ENCODE measurements at places on chromosomes 7 and 10. TPM values are rescaled to one million over a fixed set of nuclear protein-coding genes. Genes with fewer than 3 reads are reported as not detected.
A peak's percentile ranks its signal among the peaks of the same experiment; 100 is the strongest.

Gene MYPN
- total RNA-seq, result 118 TPM

Gene EVX1
- not detected for total RNA-seq

Gene TMEM225B
- total RNA-seq, result 0.51 TPM

DNA sequence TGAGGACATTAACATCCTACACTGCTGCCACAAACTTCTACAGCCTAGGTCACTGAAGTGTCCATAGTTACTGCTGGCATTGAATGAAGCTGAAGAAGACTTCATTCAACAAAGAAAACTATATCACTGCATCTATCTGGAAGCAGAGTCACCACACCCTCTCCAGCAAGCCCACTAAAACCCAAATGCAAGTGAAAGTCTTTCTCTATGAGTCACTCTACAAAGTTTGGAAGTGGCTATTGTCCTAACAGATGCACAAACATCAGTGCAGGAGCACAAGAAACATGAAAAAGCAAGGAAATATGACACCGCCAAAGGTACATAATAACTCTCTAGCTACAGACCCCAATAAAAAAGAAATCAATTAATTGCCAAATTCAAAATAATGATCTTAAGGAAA lies 43.5 kb upstream of the CAMK2B start:
- H3K36me3 ChIP-seq, result no peaks in the 10 kb centered on the region
- no peak overlapping the region for H3K4me3 ChIP-seq
- no peak for DNase-seq
- no peaks in the 10 kb centered on the region for H3K4me1 ChIP-seq
- no peak overlapping the region for H3K27ac ChIP-seq

GRCh38 chr7:110400411-110400810 lies 690.5 kb upstream of the LRRN3 start:
- H3K27me3 ChIP-seq, result no peaks in the 10 kb centered on the region
- H3K4me1 ChIP-seq, result no peaks in the 10 kb centered on the region
- H3K36me3 ChIP-seq, result no peaks in the 10 kb centered on the region
- no peak overlapping the region for H3K4me3 ChIP-seq

DNA sequence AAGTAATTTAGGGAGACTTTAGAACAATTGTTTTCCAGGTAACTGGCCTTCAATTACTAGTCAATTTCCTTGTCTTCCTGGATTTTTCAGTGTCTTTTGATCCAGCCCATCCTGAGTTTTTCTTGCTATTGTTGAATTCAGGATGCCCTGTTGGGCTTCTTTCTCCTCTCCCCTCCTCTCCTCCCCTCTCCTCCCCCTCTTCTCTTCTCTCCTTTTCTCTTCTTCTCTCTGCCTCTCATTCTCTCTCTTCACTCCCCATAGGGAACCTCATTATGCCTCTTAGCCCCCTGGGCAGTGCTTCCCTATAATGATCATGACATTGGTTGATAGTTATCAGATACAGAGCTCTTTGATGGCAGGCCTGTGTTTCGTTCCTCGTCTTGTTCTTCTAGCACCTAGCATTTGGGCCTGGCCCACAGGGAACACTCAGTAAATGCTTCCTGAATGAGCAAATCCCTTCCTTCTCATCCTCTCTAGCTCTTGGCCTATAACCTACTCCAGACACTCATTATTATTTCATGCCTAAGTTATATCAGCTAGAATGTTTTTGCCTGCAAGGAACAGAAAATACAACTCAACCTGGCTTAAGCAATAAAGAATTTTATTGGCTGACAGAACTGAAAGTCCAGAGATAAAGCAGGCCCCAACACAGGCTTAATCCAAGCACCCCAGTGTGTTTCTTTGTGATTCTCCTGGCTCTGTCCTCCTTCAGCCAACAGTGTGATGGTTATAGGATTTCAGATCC lies 56.8 kb downstream of the CACNB2 start:
- no peaks in the 10 kb centered on the region for H3K4me1 ChIP-seq
- no peak overlapping the region for H3K4me3 ChIP-seq
- no peak overlapping the region for H3K27ac ChIP-seq
- no peaks in the 10 kb centered on the region for H3K36me3 ChIP-seq

GRCh38 chr7:133461421-133461820 lies 208.5 kb downstream of the EXOC4 start:
- H3K4me1 ChIP-seq, result no peaks in the 10 kb centered on the region
- no peak for DNase-seq
- H3K36me3 ChIP-seq, result no peaks in the 10 kb centered on the region
- H3K27me3 ChIP-seq, result no peaks in the 10 kb centered on the region
- H3K4me3 ChIP-seq, result no peak overlapping the region

GRCh38 chr10:86556532-86556931 lies 34.9 kb upstream of the WAPL start:
- H3K4me1 ChIP-seq, result no peaks in the 10 kb centered on the region
- H3K4me3 ChIP-seq, result no peak overlapping the region
- no peaks in the 10 kb centered on the region for H3K27me3 ChIP-seq

GRCh38 chr7:151056666-151057505 lies 811 bp downstream of the CDK5 start:
- no peak for DNase-seq
- H3K4me1 ChIP-seq, result peaks cover 41% of the 10 kb centered on the region
- H3K36me3 ChIP-seq, result no peaks in the 10 kb centered on the region
- H3K4me3 ChIP-seq, result peak overlapping the region; percentile 95
- no peaks in the 10 kb centered on the region for H3K27me3 ChIP-seq
- no peak overlapping the region for H3K27ac ChIP-seq

- no peak overlapping the region for H3K27ac ChIP-seq
- H3K4me1 ChIP-seq, result no peaks in the 10 kb centered on the region
- H3K36me3 ChIP-seq, result no peaks in the 10 kb centered on the region
- no peak overlapping the region for H3K4me3 ChIP-seq
- no peak for DNase-seq
Observed at GRCh38 chr10:116632596-116633215, 12.0 kb downstream of the PNLIPRP2 start.

DNA sequence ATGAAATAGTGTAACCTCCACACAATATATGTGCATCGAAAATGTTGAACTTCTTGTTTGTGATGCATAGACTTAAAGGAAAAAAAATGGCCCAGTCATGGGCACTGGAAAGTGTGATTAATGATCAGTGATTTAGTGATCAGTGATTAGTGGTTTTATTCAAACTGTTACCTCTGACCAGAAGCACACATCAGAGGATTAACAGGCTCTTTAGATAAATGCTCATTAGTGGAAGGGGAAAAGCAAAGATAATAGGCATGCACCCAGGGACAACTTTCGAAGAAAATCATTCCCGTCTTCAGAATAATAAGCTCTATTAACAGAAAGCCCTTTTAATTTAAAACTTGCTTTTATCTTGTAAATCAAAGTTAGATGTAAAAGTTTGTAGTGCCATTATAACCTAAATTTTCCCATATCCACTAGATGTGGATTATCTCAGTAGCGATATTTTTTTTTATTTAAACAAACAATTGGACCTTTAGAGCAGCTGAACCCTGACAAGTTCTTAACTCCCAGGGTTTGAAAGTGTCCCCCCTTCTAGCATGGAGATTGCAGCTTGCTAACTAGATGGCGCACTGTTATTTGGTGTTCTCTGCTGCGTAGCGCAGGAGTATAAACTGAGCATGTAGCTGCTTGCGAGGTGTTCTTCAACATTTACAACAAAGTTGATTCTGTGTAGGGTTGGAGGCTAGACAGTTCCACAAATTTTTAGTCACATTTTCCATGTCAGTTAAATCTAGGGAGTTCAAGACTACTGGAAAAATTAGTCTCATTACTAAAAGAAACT lies at the start of gene CREB5:
TSS of gene CREB5 (plus strand) at position 643 of the 787 bp plus-strand sequence. CDS start 397 bp downstream, outside the sequence.
- peak within 1 kb of the TSS; percentile 89 for H3K4me3 ChIP-seq
- peak within 1 kb of the TSS; percentile 89 for H3K27ac ChIP-seq
- H3K36me3 ChIP-seq, result no peaks in the 10 kb centered on the region
- DNase-seq, result no peak

GRCh38 chr10:1149793-1150637 lies 93.8 kb downstream of the WDR37 start:
- no peaks in the 10 kb centered on the region for H3K27me3 ChIP-seq
- no peak overlapping the region for H3K4me3 ChIP-seq
- peak; percentile 59 for DNase-seq
- peaks cover 3% of the 10 kb centered on the region for H3K4me1 ChIP-seq
- no peak overlapping the region for H3K27ac ChIP-seq

GRCh38 chr10:101968286-101968939 lies 87.6 kb downstream of the ARMH3 start:
- no peaks in the 10 kb centered on the region for H3K36me3 ChIP-seq
- no peaks in the 10 kb centered on the region for H3K27me3 ChIP-seq
- DNase-seq, result no peak
- H3K4me1 ChIP-seq, result peaks cover 9% of the 10 kb centered on the region
- peak overlapping the region; percentile 34 for H3K27ac ChIP-seq

- DNase-seq, result no peak
- H3K27me3 ChIP-seq, result no peaks in the 10 kb centered on the region
- H3K4me3 ChIP-seq, result no peak overlapping the region
- no peaks in the 10 kb centered on the region for H3K36me3 ChIP-seq
- H3K4me1 ChIP-seq, result no peaks in the 10 kb centered on the region
- no peak overlapping the region for H3K27ac ChIP-seq
Observed at GRCh38 chr10:8071006-8071405, 16.5 kb downstream of the GATA3 start.

DNA sequence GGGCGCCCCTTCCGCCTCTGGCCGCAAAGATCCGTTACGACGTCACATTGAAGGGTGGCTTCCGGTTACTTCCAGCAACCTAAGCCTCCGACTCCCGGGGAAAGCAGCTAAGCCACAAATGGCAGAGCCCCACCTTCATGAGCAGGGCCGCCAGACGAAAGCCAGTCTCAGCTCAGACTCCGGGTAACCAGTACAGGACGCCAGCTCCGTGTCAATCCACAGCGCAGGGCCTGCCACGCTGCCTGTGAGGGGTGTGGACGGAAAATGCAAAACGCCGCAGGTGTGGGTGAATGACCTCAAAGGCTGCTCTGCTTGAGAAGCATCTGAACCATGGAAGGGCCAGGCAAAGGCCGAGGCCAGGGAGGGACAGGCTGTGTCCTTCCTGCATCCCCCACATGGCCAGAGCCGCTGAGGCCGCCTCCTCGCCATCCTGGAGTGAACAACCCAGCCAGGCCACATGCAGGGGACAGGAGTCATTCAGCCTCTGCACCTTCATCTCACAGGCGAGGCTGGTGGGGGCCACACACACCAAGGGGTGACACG lies 53.5 kb upstream of the PPP2R2D start:
- H3K4me1 ChIP-seq, result no peaks in the 10 kb centered on the region
- no peaks in the 10 kb centered on the region for H3K27me3 ChIP-seq
- no peak overlapping the region for H3K27ac ChIP-seq
- H3K4me3 ChIP-seq, result no peak overlapping the region
- no peak for DNase-seq
- no peaks in the 10 kb centered on the region for H3K36me3 ChIP-seq

DNA sequence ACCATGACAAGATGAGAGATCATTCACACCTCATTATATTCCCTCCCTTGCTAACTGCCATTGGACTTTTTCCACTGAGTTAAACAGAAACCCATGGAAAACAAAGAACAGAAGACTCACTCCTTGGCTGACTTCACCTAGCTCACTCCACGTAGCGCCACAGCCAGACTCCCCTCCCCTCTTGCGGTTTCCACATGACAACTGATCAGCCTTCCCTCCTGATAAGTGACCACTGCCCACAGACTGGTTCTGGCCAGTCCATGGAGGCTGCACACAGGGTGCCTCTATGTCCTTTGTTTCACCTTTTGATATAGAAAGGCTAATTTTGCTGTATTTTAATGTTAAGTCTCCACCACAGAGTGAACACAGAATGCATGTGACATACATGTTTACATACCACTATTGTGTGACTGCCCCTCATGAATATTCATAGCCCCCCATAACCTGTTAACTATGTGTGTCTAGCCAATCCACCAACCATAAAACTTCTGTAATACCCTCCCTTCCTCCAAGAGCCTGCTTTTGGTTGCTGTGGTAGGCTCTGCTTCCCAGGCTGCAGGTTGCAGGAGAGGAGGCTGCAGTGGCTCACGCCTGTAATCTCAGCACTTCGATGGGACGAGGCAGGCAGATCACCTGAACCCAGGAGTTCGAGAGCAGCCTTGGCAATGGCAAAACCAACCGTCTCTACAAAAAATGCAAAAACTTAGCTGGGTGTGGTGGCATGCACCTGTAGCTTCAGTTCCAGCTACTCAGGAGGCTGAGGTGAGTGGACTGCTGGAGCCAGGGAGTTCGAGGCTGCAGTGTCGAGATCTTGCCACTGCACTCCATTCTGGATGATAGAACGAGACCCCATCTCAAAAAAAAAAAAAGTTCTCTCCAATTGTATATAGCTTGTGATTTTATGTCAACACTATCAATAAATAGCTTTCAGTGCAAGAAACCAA lies 10.0 kb upstream of the IFIT5 start:
- peaks cover 24% of the 10 kb centered on the region for H3K36me3 ChIP-seq
- no peaks in the 10 kb centered on the region for H3K27me3 ChIP-seq
- DNase-seq, result no peak
- no peaks in the 10 kb centered on the region for H3K4me1 ChIP-seq
- H3K27ac ChIP-seq, result no peak overlapping the region
- no peak overlapping the region for H3K4me3 ChIP-seq

- H3K4me3 ChIP-seq, result no peak overlapping the region
- DNase-seq, result no peak
- no peak overlapping the region for H3K27ac ChIP-seq
- H3K4me1 ChIP-seq, result peaks cover 6% of the 10 kb centered on the region
- no peaks in the 10 kb centered on the region for H3K36me3 ChIP-seq
Observed at GRCh38 chr10:10364902-10365301, 652.8 kb upstream of the CELF2 start.

DNA sequence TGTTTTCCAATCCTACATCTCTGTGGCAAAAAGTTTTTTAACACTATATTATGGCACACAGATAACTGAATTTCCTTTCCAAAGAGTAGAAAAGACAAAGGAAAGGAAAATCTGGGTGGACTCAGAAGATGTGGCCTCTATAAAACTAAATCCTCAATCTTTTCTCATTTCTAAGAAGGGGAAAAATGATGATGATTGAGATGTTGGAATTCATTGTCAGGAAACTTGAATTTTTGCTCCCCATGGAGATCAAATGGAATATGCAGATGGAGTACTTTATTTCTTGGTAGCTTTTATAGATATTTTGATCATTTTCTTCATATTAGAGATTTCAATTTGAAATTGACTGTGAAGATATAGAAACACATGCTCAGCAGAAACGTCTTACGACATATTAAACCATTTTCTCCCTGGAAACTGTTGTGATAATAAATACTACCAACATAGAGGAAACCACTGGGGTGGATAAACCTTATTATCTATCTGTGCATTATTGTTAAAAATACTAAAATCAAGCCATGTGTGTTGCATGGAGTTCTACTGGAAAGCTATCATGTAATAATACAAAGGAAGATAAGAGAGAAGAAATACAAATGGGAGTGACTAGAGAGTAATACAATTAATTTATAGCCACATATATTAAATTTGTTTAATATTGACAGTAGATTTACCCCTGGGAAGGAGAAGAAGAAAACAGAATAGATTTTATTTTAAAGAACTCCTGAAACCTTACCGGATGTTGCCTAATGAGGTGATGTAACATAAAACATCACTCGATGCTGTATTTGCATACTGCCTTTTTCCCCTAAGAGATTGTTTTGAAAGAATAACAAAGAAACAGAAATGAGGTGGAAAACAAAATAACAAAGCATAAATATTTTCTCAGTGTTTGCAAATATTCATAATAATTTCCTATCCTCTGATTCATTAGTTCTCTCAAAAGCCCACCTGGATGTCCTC lies 931.2 kb upstream of the C7orf33 start:
- no peak overlapping the region for H3K4me3 ChIP-seq
- no peaks in the 10 kb centered on the region for H3K27me3 ChIP-seq
- no peak for DNase-seq
- H3K4me1 ChIP-seq, result no peaks in the 10 kb centered on the region

GRCh38 chr10:70907637-70908405 lies 19.5 kb upstream of the PCBD1 start:
- H3K27me3 ChIP-seq, result no peaks in the 10 kb centered on the region
- peak; percentile 6 for DNase-seq
- no peak overlapping the region for H3K4me3 ChIP-seq
- H3K36me3 ChIP-seq, result no peaks in the 10 kb centered on the region
- H3K27ac ChIP-seq, result no peak overlapping the region
- H3K4me1 ChIP-seq, result no peaks in the 10 kb centered on the region
